Esophagus mucosa (tissue), 1 donor: ENCODE measurements at places on chromosomes 12 and 14.

GRCh38 chr12:56947633-56948456 lies 9.6 kb downstream of the RDH16 start:
- peak; percentile 25 for ATAC-seq

- ATAC-seq: no peak
These were observed at the start of gene KCNJ8 for GRCh38 chr12:21774358-21775132. TSS of gene KCNJ8 (minus strand) at chr12:21774706. CDS start at chr12:21773616, 1,090 bp downstream.

- no peak for ATAC-seq
These were observed 27.7 kb downstream of the PPP4R3A start for GRCh38 chr14:91482263-91483013.

- ATAC-seq: no peak
These were observed 121.1 kb downstream of the TGFB3 start for GRCh38 chr14:75860561-75861160.

DNA sequence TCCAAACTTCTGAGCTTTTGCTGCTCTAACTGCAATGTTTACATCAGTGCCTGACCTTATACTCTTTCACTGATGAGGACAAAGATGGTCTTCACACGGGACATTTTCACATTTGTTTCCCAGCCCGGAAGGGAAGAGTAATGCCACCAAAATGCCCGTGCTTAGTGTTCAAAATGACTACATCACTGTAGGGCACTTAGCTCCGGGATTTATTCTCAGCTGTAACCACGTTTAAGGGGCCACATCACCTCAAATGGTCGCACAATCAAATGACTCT lies 2.9 kb downstream of the GSG1 start:
- ATAC-seq: no peak

GRCh38 chr12:92827836-92828431 lies 101.2 kb downstream of the EEA1 start:
- ATAC-seq: no peak

GRCh38 chr14:64008016-64008415 lies 155.2 kb downstream of the SYNE2 start:
- ATAC-seq: no peak

- ATAC-seq: no peak
These were observed 133.8 kb upstream of the MGAT4C start for GRCh38 chr12:86389949-86390348.

DNA sequence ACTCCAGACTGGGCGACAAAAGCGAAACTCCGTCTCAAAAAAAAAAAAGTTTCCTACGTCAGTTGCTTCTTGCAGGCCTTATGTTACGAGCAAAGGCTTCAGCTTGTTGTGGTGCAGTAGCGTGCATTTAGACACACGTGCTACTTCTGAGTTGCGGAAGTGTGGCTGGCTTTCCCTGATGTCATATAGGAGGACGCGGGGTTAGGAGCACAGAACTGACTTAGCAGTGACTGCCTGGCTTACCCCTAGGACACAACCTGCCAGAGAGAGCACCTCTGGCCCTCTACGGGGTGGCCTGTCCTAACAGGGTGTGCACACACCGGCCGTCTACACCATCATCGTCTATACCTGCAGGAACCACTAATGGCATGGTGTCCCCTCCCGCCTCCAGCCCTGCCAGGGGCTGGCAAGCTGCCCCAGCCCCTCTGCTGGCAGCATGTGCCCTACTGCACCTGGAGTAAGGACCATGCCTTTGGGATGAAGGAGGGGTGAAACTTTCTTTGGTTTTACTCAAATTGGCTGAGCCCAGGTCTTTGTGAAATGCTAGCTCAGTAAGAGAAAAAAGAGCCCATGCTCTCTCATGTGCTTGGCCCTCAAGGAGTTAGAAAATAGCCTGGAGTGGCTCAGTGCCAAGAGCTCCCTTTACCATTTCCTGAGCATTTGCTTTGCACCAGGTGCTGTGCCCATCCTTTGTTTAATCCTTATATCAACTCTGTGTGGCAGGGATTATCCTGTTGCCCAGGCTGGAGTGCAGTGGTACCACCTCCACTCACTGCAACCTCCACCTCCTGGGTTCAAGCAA lies 1.7 kb upstream of the GPR68 start:
- ATAC-seq: no peak
